ENCODE measurements at places on chromosomes 11 and 22. TPM values are rescaled to one million over a fixed set of nuclear protein-coding genes. Genes with fewer than 3 reads are reported as not detected.
A peak's percentile ranks its signal among the peaks of the same experiment; 100 is the strongest.

The MMP8 gene
- 0.44 TPM for total RNA-seq

DNA sequence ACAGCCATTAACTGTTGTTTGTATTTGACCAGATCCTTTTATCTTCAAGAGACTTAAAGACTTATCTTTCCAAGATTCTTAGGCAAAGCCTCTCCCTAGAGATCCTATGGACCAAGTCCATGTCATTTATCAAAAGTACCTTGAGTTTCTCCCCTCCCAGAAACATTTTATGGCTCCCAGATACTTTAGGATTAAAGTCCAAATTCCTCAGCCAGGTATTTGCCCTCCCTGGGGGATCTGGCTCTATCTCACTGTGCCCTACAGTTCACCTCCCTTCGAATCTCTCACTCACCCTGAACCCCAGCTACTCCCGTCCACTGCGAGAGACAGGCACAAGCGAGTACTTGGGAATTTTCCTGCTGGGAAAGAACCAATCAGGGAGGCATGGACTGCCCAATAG lies 11.9 kb downstream of the MS4A8 start:
- peaks cover 3% of the 10 kb centered on the region for H3K27me3 ChIP-seq
- H3K27ac ChIP-seq, result no peak overlapping the region
- H3K36me3 ChIP-seq, result no peaks in the 10 kb centered on the region
- H3K4me3 ChIP-seq, result no peak overlapping the region
- no peaks in the 10 kb centered on the region for H3K4me1 ChIP-seq

- no peak overlapping the region for H3K4me3 ChIP-seq
- DNase-seq, result no peak
- no peaks in the 10 kb centered on the region for H3K4me1 ChIP-seq
- H3K36me3 ChIP-seq, result no peaks in the 10 kb centered on the region
- no peak overlapping the region for H3K27ac ChIP-seq
These were observed 5.9 kb downstream of the TREH start for GRCh38 chr11:118673361-118674081.

- H3K4me3 ChIP-seq, result no peak overlapping the region
- H3K4me1 ChIP-seq, result no peaks in the 10 kb centered on the region
- H3K36me3 ChIP-seq, result no peaks in the 10 kb centered on the region
These were observed 410.9 kb upstream of the B3GAT1 start for GRCh38 chr11:134822897-134823296.

- no peak overlapping the region for H3K4me3 ChIP-seq
- no peaks in the 10 kb centered on the region for H3K36me3 ChIP-seq
- H3K27me3 ChIP-seq, result no peaks in the 10 kb centered on the region
- DNase-seq, result no peak
- no peak overlapping the region for H3K27ac ChIP-seq
These were observed 26.7 kb downstream of the OR6Q1 start for GRCh38 chr11:58057481-58057880.

DNA sequence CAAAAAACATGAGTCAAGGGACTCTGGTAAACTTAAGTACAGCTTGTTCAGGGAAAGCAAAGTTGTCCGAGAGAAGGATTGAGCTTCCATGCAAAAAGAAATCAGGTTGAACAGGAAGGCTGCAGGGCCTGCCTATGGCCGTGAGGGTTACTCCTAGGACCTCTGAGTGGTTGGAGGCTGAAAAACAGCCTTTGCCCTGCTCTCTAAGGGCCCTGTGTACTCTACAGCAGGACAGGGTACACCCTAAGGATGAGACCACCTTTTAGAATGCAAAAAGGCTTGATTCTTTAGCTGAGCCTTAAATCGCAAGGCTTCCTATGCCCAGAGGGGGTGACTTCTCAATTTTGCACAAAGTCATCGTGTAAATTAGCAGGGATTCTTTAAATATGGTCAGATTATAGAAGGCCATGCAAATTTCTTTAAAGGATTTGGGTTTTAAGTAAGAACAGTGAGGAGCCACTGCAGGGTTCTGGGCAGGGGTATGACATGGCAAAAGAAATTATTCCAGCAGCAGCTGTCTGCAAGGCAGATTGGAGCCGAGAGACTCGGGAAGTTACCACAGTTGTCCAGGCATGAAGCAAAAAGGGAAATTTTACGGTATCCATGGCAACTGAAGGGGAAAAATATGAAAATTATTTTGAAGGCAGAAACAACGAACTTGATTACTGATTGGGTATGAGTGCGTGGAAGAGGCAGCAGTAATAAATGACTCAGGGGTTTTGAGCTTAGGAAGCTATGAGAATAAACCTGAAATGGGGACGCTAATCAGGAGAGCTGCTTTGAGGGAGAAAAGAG lies 91.8 kb downstream of the FAM76B start:
- DNase-seq, result no peak
- H3K4me1 ChIP-seq, result peaks cover 23% of the 10 kb centered on the region
- H3K27me3 ChIP-seq, result no peaks in the 10 kb centered on the region
- H3K36me3 ChIP-seq, result no peaks in the 10 kb centered on the region
- no peak overlapping the region for H3K4me3 ChIP-seq
- H3K27ac ChIP-seq, result peak overlapping the region; percentile 42

DNA sequence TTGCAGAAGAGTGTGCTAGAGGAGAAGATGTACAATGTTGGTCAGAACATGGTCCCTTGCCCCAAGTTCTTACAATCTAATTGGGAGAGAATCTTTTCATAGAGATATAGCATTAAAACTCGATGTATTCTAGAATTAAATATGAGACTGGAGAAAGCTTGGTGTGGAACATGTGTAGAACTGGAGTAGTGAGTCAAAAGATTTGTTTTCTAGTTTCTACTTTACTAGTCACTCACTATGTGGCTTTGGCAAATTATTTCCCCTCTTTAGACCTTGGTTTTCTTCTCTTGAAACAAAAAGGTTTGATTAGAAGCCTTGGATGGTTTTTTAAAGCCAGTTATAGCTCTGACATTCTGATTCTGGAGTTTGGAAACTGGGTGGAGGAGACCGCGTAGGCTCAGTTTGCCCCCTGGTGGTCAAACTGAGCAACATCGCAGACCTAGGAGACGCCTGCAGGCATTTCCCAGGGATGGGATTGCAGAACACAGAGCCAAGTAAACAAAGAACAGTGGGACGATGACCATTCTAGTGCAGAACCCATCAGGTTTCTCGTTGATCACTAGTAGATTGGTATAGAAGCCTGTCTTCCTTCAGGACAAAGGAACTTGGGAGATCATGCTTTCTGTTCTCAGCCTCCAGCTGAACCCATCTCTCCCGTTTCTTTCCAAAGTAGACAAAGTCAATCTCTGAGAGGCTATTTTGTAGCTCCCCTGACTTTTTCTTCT lies 8.5 kb upstream of the CHRDL2 start:
- H3K4me1 ChIP-seq, result no peaks in the 10 kb centered on the region
- no peak for DNase-seq
- no peak overlapping the region for H3K27ac ChIP-seq
- peaks cover 4% of the 10 kb centered on the region for H3K27me3 ChIP-seq

DNA sequence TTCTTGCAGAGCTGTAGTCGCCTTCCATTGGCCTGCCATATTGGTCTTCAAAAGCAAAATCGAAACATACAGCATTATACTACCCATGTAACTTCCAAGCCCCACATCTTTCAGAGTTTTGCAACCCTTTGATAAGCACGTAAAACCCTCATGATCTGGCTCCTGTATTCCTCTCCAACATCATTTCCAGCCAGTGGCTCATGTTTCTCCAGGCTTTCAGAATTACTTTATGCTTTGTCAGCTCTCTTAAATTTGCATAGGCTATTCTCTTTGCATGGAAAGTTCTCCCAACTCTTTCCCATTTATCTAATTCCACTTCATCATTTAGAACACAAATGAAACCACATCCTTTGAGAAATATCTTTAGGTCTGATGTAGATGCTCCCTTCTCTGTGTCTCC lies 67.8 kb upstream of the DDI1 start:
- H3K27me3 ChIP-seq, result no peaks in the 10 kb centered on the region
- no peak overlapping the region for H3K27ac ChIP-seq
- DNase-seq, result no peak
- H3K4me1 ChIP-seq, result no peaks in the 10 kb centered on the region
- no peaks in the 10 kb centered on the region for H3K36me3 ChIP-seq

DNA sequence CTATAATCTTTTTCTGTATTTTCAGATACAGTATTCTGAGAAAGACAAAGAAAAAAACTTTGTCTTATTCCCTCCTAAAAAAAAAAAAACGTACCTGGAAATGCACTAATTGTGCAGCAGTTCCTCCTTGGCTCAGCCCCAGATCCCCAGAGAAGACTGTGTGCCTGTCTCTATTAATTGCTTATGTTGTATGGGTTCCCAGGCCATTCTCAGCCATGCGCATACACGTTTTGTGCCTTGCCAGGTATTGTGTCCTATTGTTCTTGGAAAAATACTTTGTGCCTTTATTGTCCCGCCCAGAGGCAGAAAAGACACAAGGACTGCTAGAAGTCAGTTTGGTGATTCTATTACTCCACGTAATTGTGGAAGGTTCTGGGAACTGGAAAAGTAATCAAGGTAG lies 91.2 kb downstream of the PIWIL4 start:
- H3K27ac ChIP-seq, result no peak overlapping the region
- H3K4me1 ChIP-seq, result peaks cover 12% of the 10 kb centered on the region
- no peak overlapping the region for H3K4me3 ChIP-seq
- H3K36me3 ChIP-seq, result no peaks in the 10 kb centered on the region
- no peak for DNase-seq

The CCDC87 gene
- total RNA-seq, result 0.50 TPM

- H3K4me3 ChIP-seq, result peak within 1 kb of the TSS; percentile 57
- H3K36me3 ChIP-seq, result no peaks in the 10 kb centered on the region
These were observed at the start of gene TRPC6 for GRCh38 chr11:101583251-101584128. Gene TRPC6, minus strand, starts transcription at chr11:101584007. Its CDS starts 504 bp downstream, at chr11:101583503.

DNA sequence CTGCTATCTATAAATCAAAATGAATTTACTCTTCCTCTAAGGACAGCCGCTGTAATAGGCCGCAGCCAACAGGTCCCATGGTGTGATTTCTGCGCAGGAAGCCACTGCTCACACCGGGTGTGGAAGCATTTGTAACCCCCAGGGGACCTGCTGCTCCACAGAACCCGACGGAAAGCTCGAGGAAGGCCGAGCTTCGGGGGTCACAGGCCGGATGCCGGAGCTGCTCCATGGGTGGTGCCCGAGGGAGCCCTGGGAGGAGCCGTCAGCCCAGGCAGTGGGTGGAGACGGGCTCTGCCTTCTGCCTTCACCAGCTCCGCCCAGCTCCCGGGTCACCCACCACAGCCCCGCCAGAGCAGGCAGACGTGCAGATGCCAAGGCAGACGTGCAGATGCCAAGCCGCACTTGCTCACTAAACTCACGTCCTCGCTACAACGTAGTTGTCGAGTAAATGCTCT lies 63.5 kb downstream of the BRD1 start:
- H3K27ac ChIP-seq, result no peak overlapping the region
- H3K4me3 ChIP-seq, result no peak overlapping the region
- H3K27me3 ChIP-seq, result no peaks in the 10 kb centered on the region
- peaks cover 10% of the 10 kb centered on the region for H3K4me1 ChIP-seq
- no peaks in the 10 kb centered on the region for H3K36me3 ChIP-seq

- H3K27ac ChIP-seq, result no peak overlapping the region
- H3K4me1 ChIP-seq, result peaks cover 41% of the 10 kb centered on the region
- H3K27me3 ChIP-seq, result no peaks in the 10 kb centered on the region
- DNase-seq, result no peak
- no peak overlapping the region for H3K4me3 ChIP-seq
These were observed 6.3 kb downstream of the FDX1 start for GRCh38 chr11:110435780-110436717.

The KDM2A gene
- 80.5 TPM for total RNA-seq

The BRSK2 gene
- total RNA-seq, result 0.62 TPM

GRCh38 chr11:67178878-67179277 lies 59.8 kb downstream of the KDM2A start:
- H3K36me3 ChIP-seq, result peaks cover 43% of the 10 kb centered on the region
- H3K4me3 ChIP-seq, result no peak overlapping the region
- H3K4me1 ChIP-seq, result peaks cover 8% of the 10 kb centered on the region
- no peak overlapping the region for H3K27ac ChIP-seq

Data from lower lobe of right lung (tissue), 2 donors.